ENCODE measurements at places on chromosomes 7 and 10.

DNA sequence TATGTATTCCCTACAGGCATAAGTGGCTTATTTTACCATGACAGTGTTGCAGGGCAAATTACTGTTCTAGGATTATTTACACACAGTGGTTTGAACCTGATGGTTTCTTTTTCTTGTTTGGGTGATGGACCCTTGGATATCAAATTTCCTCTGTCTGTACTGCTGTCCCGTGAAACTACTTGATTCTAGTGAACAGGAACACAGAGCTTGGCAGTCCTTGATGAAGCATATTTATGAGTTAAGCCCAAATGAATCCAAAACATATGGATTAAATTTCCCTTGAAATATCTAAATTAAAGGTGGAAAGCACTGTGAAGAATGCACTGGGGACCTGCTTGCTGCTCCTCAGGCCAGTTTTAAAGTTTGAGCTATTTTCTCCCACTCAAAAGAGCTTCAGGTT, 635.3 kb downstream of the INHBA start:
- no peak for DNase-seq

- DNase-seq: no peak
Observed at GRCh38 chr7:89238156-89238555, 442.6 kb upstream of the TEX47 start.

GRCh38 chr7:131638641-131639430, 82.4 kb upstream of the PODXL start:
- no peak for DNase-seq

GRCh38 chr10:10055656-10056442, 961.8 kb upstream of the CELF2 start:
- no peak for DNase-seq

- DNase-seq: no peak
Observed at GRCh38 chr10:120818301-120818700, 32.9 kb upstream of the WDR11 start.

DNA sequence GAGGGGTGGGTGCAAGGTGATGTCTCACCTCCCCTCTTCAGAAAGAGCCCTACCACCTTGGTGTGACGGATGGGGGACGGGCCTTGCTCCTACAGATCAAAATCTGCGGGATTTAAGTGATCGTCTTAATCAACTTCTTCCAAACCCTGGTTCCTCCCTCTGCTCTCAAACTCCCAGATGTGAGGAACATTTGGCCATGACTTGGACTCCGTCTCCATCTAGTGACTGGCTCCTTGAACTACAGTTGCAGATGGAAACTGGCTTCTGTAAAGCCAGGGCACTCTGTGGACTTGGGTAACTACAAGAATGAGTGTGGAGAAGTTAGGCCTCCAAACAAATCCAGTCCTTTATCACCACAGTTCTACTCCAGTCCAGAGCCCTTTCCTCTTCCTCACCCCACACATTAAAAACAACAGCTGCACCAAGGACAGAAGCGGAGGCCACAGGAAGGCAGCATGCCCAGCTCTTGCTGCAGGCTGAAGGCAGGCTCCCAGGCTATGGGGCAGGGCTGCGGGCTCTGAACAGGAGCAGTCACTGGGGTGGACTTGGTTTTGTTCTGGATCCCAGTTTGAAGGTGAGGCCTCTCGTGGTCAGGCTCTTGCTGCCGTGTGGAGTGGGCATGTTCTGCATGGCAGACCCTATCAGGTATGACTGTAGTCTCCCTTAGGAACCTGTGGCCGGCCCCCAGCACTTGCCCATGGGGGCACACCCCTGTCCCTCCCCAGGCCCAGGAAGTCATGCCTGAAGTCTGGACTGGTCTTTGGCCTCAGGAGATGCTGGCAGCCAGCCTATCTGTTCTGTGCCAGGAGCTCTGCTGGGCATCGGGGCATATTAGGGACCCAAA, 79.4 kb downstream of the VWC2 start:
- no peak for DNase-seq

GRCh38 chr7:8418629-8419245, 14.7 kb upstream of the NXPH1 start:
- no peak for DNase-seq

GRCh38 chr7:157684157-157684908, 347.5 kb downstream of the DNAJB6 start:
- no peak for DNase-seq

GRCh38 chr7:90433221-90433620, 30.0 kb downstream of the CLDN12 start:
- DNase-seq: no peak

- DNase-seq: no peak
Observed at GRCh38 chr7:84331616-84332015, 137.0 kb upstream of the SEMA3A start.

- no peak for DNase-seq
Observed at GRCh38 chr7:90383422-90383821, 19.8 kb upstream of the CLDN12 start.

GRCh38 chr7:141702047-141702567, at the start of gene DENND11:
TSS of gene DENND11 (minus strand) at chr7:141702166. CDS start at chr7:141702153, 13 bp downstream.
- no peak for DNase-seq
